Hematopoietic multipotent progenitor cell (in vitro differentiated cells): ENCODE measurements at places on chromosomes 5 and 9.

GRCh38 chr5:10534561-10535530, 29.0 kb upstream of the ANKRD33B start:
- DNase-seq, result no peak

GRCh38 chr5:151449839-151450238, 2.4 kb downstream of the SLC36A1 start:
- no peak for DNase-seq

GRCh38 chr5:94375801-94376200, 242.6 kb downstream of the KIAA0825 start:
- DNase-seq, result no peak

DNA sequence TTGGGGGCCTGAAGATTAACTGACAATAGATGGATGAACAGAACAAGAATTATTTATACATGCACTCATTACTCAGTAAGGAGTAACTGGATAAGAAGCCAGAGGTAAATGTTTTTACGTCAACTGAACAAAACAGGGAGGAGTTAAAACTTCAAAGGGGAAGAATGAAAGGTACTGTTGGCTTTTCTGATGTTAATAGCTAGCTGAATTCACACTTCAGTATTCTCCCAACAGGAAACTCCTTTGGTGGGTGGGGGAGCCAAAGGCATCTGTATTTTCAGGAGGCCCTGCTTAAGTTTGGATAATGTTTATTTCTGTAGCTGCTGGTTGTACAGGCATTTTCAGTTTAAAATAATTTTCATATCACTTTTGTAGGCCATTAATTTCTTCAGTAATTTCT, 23.2 kb upstream of the RFK start:
- DNase-seq, result no peak

- no peak for DNase-seq
These were observed 251.9 kb downstream of the EBF1 start for GRCh38 chr5:158847772-158848171.

- no peak for DNase-seq
These were observed 240.5 kb downstream of the HSPA4 start for GRCh38 chr5:133292300-133292699.

GRCh38 chr5:127086589-127086988, 13.3 kb upstream of the C5orf63 start:
- DNase-seq, result no peak

GRCh38 chr9:84140535-84141101, 160.0 kb downstream of the RMI1 start:
- peak; percentile 57 for DNase-seq

- no peak for DNase-seq
These were observed 37.3 kb downstream of the SEC61B start for GRCh38 chr9:99259231-99259918.

- no peak for DNase-seq
These were observed 8.8 kb downstream of the TNIP1 start for GRCh38 chr5:151071848-151072629.

DNA sequence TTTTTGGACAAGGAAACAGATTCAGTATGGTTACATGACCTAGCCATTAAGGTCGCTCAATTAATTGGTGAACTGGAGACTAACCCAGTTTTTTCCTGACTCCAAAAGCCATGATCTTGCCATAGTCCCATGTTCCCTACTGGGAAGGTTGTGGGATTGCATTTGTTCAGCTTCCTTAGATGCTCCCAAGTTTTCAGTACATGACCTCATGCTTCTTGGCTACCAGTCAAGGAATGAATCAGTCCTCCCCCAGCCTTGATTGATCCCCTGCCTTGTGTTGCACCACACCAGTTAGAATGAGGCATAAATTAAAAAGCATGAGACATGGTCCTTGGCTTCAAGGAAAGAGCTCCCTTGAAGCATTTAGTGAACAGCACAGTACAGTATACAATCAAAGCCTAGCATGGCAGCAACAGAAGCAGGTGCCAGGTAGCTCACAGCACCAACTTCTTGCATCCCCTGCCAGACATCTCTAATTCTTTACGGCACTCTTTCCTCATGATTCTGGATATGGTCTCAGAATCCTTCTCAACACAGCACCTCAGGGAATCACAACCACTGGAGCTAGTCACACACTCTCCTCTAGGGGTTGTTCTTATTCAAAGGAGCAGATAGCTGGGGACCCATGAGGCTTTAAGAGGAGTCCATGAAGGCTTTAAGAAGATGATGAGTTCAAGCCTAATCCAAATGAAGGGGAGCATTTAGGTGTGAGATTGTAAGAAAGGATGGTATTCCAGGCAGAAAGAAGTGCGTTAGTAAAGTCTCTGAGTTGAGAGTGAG, 295.5 kb upstream of the CLINT1 start:
- no peak for DNase-seq
